ENCODE measurements at places on chromosomes 16 and 17.

GRCh38 chr16:22397931-22398330 lies 23.5 kb upstream of the CDR2 start:
- H3K27me3 ChIP-seq: no peaks in the 10 kb centered on the region
- no peak overlapping the region for H3K4me3 ChIP-seq
- no peaks in the 10 kb centered on the region for H3K36me3 ChIP-seq

GRCh38 chr16:49183911-49184310 lies 97.7 kb downstream of the CBLN1 start:
- H3K4me3 ChIP-seq: no peak overlapping the region
- DNase-seq: peak; percentile 33
- no peaks in the 10 kb centered on the region for H3K4me1 ChIP-seq
- H3K36me3 ChIP-seq: no peaks in the 10 kb centered on the region
- H3K27me3 ChIP-seq: no peaks in the 10 kb centered on the region

- DNase-seq: no peak
- H3K4me3 ChIP-seq: no peak overlapping the region
- H3K27ac ChIP-seq: no peak overlapping the region
- no peaks in the 10 kb centered on the region for H3K36me3 ChIP-seq
- H3K27me3 ChIP-seq: peaks cover 34% of the 10 kb centered on the region
- peaks cover 8% of the 10 kb centered on the region for H3K4me1 ChIP-seq
Measured at GRCh38 chr17:45018514-45018847, 33.0 kb downstream of the DCAKD start.

GRCh38 chr16:66952430-66953110 lies 8.5 kb upstream of the CES3 start:
- no peaks in the 10 kb centered on the region for H3K27me3 ChIP-seq
- no peak for DNase-seq
- H3K27ac ChIP-seq: no peak overlapping the region

DNA sequence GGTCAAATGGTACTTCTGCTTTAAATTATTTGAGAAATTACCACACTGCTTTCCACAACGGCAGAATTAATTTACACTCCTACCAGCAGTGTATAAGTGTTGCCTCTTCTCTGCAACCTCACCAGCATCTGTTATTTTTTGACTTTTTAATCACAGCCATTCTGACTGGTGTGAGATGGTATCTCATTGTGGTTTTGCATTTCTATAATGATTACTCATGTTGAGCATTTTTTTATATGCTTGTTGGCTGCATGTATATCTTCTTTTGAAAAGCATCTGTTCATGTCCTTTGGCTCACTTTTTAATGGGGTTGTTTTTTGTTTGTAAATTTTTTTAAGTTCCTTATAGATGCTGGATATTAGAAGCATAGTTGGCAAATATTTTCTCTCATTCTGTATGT lies 446.7 kb downstream of the PMP22 start:
- no peak overlapping the region for H3K27ac ChIP-seq
- no peak for DNase-seq
- H3K4me3 ChIP-seq: no peak overlapping the region
- no peaks in the 10 kb centered on the region for H3K27me3 ChIP-seq

DNA sequence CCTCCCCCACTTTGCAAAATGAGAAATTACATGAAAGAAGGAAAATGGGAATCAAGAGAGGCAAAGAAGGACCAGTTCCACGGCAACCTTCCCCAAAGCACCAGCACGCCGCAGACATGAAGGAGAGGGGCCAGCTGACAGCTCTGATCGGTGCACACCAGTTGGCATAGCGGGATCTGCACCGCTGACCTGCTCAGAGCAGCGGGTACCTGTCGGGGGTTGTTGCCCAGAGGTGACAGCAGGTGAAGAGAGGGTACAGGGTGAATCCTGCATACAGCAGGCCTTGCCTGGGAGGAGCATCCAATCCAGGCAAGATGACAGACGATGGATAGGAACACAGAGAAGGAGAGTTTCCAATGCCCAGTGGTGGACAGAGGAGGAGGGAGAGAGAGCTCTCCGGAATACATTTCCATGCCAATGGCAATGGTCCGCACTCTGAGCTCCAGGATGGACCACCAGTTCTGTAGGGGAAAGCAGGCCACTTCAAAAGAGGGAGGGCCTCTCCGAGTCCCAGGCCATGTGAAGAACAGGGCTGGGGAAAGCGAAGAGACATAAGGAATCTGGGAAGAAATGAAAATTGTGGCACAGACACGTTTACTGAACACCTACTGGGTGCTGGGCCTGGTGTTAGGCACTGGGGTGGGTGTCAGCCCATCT lies 24.0 kb downstream of the CEP295NL start:
- no peaks in the 10 kb centered on the region for H3K27me3 ChIP-seq
- H3K4me3 ChIP-seq: no peak overlapping the region
- no peak overlapping the region for H3K27ac ChIP-seq
- H3K36me3 ChIP-seq: no peaks in the 10 kb centered on the region

GRCh38 chr17:36929851-36930582 lies 7.3 kb upstream of the LHX1 start:
- H3K27ac ChIP-seq: no peak overlapping the region
- no peaks in the 10 kb centered on the region for H3K36me3 ChIP-seq
- H3K4me1 ChIP-seq: peaks cover 4% of the 10 kb centered on the region
- H3K4me3 ChIP-seq: no peak overlapping the region
